ENCODE measurements at places on chromosomes 7 and 10. TPM values are rescaled to one million over a fixed set of nuclear protein-coding genes. Genes with fewer than 3 reads are reported as not detected.

Gene CBLL1
- 34.0 TPM for total RNA-seq

Gene ANKRD30A
- total RNA-seq = not detected

Gene ADAM22
- total RNA-seq = 15.8 TPM

Gene FRMPD2
- total RNA-seq = 1.2 TPM

Gene NUTM2A
- total RNA-seq = 4.3 TPM

GRCh38 chr7:63054191-63054661 is 944.4 kb upstream of the ZNF722 start:
- H3K4me3 ChIP-seq = no peak overlapping the region
- peaks cover 5% of the 10 kb centered on the region for H3K36me3 ChIP-seq
- H3K27ac ChIP-seq = no peak overlapping the region
- DNase-seq = no peak

GRCh38 chr10:103856797-103857170 is 1.4 kb upstream of the SH3PXD2A start:
- H3K27me3 ChIP-seq = no peaks in the 10 kb centered on the region
- peaks cover 40% of the 10 kb centered on the region for H3K4me1 ChIP-seq
- peak overlapping the region; percentile 83 for H3K4me3 ChIP-seq
- peak overlapping the region; percentile 96 for H3K27ac ChIP-seq
- no peak for DNase-seq

DNA sequence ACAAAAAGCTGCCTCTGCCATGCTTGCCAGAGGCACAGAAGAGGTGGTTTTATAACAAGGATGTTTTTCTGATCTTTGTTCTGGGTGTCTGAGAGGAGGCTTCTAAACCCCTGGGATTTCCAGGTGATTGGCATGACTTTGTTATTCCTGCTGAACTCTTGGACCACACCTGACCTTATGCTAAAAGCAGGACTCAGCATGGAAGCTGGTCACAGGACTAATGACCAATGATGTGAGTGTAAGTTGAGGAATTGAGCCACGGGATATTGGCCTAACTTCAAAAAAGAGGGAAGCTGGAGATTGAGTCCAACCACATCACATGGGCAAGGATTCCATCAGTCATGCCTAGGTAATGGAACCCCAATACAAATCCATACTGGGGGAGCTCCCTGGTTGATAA is 437.9 kb downstream of the POM121L12 start:
- H3K27ac ChIP-seq = no peak overlapping the region
- H3K4me3 ChIP-seq = no peak overlapping the region
- H3K27me3 ChIP-seq = no peaks in the 10 kb centered on the region
- no peak for DNase-seq
- H3K36me3 ChIP-seq = no peaks in the 10 kb centered on the region

GRCh38 chr10:61448841-61449600 is 4.2 kb downstream of the TMEM26 start:
- peaks cover 30% of the 10 kb centered on the region for H3K27me3 ChIP-seq
- H3K27ac ChIP-seq = no peak overlapping the region

GRCh38 chr7:47621979-47622561 is 40.2 kb upstream of the TNS3 start:
- no peaks in the 10 kb centered on the region for H3K36me3 ChIP-seq
- no peak for DNase-seq
- H3K27me3 ChIP-seq = no peaks in the 10 kb centered on the region
- H3K27ac ChIP-seq = peak overlapping the region; percentile 94
- H3K4me1 ChIP-seq = peaks cover 36% of the 10 kb centered on the region

- H3K27ac ChIP-seq = no peak overlapping the region
- no peak for DNase-seq
These were observed 1239.2 kb downstream of the REEP3 start for GRCh38 chr10:64760371-64760770.

- no peaks in the 10 kb centered on the region for H3K27me3 ChIP-seq
- H3K27ac ChIP-seq = no peak overlapping the region
These were observed 28.0 kb upstream of the KIAA1217 start for GRCh38 chr10:24180891-24181290.

- no peaks in the 10 kb centered on the region for H3K36me3 ChIP-seq
- no peak overlapping the region for H3K4me3 ChIP-seq
- no peak for DNase-seq
- no peak overlapping the region for H3K27ac ChIP-seq
- H3K4me1 ChIP-seq = peaks cover 3% of the 10 kb centered on the region
These were observed 48.5 kb upstream of the ARL4A start for GRCh38 chr7:12638851-12639456.

GRCh38 chr7:30452280-30452930 is 26.2 kb downstream of the NOD1 start:
- H3K36me3 ChIP-seq = no peaks in the 10 kb centered on the region
- no peaks in the 10 kb centered on the region for H3K4me1 ChIP-seq
- no peak overlapping the region for H3K27ac ChIP-seq
- no peak for DNase-seq
- H3K4me3 ChIP-seq = no peak overlapping the region

DNA sequence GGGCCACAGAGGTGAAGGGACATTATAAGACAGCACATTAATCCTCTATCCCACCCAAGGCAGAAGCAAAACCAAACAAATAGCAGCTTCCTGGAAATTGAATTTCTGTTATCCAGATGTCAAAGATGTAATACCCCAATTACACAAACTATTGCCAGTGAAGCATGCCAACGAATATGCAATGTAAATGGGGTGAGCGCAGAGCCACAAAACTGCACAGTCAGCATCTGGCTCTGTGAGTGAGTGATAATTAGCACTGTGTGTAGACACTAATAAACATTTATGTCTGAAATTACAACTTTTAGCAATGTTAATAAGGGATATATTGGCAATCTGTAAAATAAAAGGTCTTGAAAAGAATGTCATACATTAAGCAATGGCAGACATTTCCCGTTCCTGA is 3.2 kb downstream of the BEND7 start:
- no peak for DNase-seq
- no peak overlapping the region for H3K27ac ChIP-seq
- H3K4me1 ChIP-seq = peaks cover 22% of the 10 kb centered on the region
- peaks cover 10% of the 10 kb centered on the region for H3K36me3 ChIP-seq

DNA sequence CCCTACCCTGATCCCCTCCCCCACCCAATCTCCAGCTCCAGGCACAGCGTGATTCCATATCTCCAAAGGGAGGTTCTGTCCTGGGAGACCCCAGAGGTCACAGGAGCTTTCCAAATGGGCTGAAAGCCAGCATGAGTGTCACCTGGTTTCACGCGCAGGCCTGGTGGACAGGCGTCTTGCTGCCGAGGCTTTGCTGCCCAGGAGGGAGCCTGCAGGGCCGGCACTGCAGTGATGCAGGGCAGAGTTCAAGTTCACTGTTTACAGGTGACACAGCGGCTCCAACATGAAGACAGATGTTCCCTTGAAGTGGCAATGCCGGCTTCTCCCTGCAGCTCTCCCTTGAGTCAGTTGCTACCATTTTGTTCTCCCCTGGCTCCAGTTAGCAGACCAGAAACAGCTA is 104.3 kb downstream of the TCERG1L start:
- no peaks in the 10 kb centered on the region for H3K36me3 ChIP-seq
- DNase-seq = peak; percentile 3
- H3K27ac ChIP-seq = no peak overlapping the region
- H3K27me3 ChIP-seq = peaks cover 3% of the 10 kb centered on the region
- no peaks in the 10 kb centered on the region for H3K4me1 ChIP-seq

DNA sequence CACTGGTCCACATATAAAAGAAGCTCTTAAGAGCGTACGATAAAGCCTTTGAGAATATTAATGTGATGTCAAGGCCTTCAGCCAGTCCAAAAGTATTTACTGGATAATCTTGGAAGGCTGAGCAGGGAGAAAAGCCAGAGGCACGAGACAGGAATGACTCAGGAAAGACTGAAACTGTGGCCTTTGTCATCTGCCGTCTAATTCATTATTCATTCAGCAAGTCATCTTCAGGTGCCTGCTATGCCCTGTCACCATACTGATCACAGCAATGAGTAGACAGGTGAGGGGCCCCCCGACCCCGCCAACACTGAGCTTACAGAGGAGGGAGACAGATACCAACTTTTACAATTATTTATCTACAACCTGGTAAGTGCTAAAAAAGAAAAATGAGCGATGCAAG is 78.9 kb downstream of the VOPP1 start:
- H3K27me3 ChIP-seq = no peaks in the 10 kb centered on the region
- peaks cover 8% of the 10 kb centered on the region for H3K36me3 ChIP-seq
- H3K4me3 ChIP-seq = no peak overlapping the region
- no peak overlapping the region for H3K27ac ChIP-seq
- no peaks in the 10 kb centered on the region for H3K4me1 ChIP-seq
- no peak for DNase-seq

GRCh38 chr7:41000042-41000441 is 702.8 kb downstream of the INHBA start:
- DNase-seq = no peak
- H3K27me3 ChIP-seq = peaks cover 4% of the 10 kb centered on the region
- no peak overlapping the region for H3K27ac ChIP-seq
- no peaks in the 10 kb centered on the region for H3K36me3 ChIP-seq

DNA sequence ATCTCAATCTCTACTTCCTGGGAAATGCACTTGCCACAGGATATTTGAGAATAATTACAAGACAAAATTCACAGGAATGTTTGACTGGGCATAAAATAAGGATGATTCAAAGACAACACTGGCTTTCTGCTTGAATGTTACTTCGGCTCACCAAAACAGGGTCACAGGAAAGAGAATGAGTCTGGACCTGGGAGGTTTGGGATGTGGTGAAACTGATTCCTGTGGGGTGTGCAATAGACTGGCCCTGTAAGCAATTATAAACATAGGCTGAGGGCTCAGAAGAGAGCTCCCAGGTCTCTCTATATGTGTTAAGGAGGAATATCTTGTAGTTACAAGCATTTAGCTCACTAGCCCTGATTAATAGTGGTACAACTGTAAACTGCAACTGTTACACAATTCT is 613.9 kb upstream of the CELF2 start:
- no peak for DNase-seq
- no peak overlapping the region for H3K27ac ChIP-seq

GRCh38 chr10:18955061-18955460 is 93.5 kb upstream of the MALRD1 start:
- no peaks in the 10 kb centered on the region for H3K27me3 ChIP-seq
- no peak for DNase-seq

GRCh38 chr7:157693521-157694375 is 356.9 kb downstream of the DNAJB6 start:
- no peaks in the 10 kb centered on the region for H3K36me3 ChIP-seq
- no peak overlapping the region for H3K27ac ChIP-seq
- peaks cover 37% of the 10 kb centered on the region for H3K27me3 ChIP-seq
- no peak overlapping the region for H3K4me3 ChIP-seq
- peaks cover 4% of the 10 kb centered on the region for H3K4me1 ChIP-seq
- peak; percentile 48 for DNase-seq
